ENCODE measurements at places on chromosomes 2 and 18.

- no peak for DNase-seq
Observed at GRCh38 chr2:15449556-15450236, 111.4 kb downstream of the NBAS start.

- no peak for DNase-seq
Observed at GRCh38 chr18:56330366-56331110, 307.9 kb downstream of the TXNL1 start.

GRCh38 chr18:78564030-78564429 lies 415.6 kb upstream of the SALL3 start:
- DNase-seq, result no peak

DNA sequence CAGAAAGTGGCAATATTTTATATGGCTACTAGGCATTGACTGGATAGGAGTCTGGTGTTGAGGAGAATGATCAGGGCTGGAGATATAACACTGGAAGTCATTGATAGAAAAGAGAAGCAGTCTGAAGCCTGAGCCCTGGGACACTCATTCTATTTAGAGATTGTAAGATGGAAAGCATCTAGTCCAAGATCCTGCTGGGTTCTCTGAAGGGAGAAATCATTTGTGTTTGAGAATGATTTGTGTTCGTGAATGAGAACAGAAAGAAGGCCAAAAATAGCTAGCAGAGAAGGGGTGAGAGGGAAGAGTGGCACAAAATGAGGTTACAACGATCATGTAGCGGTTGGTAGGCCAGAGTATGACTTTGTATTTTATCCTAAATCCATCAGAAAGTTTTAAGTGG lies 7.6 kb upstream of the ALS2 start:
- no peak for DNase-seq

GRCh38 chr2:108988076-108988795 lies 784 bp downstream of the EDAR start:
- no peak for DNase-seq

DNA sequence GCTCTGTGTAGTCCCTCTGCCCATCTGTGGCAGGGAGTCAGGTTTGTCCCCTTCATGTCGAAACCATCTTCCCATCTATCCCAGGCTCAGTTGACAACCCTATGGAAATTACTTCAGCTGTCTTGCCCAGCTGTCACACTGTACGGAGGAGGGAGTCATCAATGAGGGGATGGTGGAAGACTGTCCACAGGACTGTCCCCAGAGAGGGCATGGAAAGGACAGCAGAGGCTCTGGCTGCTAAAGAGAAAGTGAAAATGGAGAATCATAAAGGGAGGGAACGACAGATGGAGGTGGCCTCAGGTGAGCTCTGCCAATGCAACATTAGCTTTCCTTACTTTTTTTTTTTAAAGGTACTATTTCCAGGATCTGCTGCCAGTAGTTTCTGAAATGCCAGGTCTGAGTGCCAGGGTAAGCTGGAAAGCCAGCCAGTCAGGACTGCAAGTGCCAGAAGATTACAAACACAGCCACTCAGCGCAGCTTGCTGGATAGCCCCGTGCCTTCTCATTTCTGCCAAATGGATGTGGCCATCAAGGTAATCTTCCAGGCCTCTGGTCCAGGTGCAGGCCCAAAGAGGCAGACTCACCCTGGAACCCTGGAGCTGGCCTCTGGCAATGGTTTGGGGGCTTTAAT lies 192.8 kb downstream of the AGPS start:
- no peak for DNase-seq

All from CD8-positive, alpha-beta T cell (primary cell).